ENCODE measurements at places on chromosomes 12 and 14.

- no peak for DNase-seq
Observed at GRCh38 chr14:86971292-86971691, 1021.7 kb downstream of the GALC start.

GRCh38 chr12:50297996-50298395 lies 14.7 kb upstream of the LIMA1 start:
- DNase-seq, result no peak

DNA sequence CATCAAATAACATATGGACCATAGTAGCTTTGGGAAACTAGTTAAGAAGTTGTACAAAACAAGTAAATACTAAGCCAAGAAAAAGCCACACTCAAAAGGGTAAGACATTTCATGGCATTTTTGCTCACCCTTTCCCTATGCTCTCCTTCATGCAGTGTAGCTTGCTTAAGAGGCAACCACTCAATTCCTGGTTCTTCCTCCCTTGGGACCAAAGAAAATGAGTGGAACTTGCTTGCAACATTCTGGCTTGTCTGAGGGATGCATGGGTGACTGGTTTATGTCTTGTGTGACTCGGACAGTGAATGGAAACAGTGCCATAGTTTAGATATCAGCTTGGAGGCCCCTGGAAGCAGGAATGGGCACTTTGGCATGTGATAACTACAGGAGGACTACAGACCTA lies 252.0 kb upstream of the ARID2 start:
- DNase-seq, result no peak

- no peak for DNase-seq
Observed at GRCh38 chr12:50251619-50252252, 31.6 kb downstream of the LIMA1 start.

DNA sequence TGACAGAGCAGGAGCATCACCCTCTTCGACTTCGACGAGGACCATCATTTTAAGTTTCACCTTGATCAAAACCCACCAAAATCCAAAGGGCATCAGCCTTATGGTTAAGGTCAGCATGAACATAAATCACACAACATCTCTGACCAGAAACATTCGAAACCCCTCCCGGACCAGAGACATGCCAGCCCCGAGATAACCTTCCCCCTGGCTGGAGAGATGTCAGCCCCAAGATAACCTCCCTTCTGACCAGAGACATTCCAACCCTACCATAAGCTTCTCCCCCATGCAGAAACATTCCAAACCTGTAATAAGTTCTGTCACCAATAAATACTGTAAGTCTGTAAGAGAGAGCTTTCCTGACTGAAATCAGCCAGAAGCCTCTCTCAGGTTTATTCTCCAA lies 6.3 kb downstream of the PCNX4 start:
- no peak for DNase-seq

DNA sequence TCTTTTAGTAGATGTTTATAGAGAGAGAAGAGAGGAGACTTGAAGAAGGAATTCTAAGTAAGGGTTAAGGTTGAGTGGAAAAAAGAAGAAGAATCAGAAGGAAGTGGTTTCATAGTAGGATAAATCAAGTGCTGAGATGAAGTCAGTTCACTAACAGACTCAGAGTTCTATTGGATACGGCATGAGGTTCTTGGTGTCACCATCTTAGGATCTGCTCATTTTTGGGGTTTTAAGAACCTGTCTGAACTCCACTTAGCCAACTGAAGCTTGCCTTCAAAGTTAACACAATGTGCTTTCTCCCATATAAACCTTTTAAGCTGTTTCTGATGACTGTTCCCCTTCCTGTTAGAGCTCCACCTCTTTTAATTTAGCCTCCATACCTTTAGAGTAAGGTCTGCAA lies 152.6 kb downstream of the PRKCH start:
- DNase-seq, result no peak

GRCh38 chr14:37936971-37937370 lies 270.7 kb upstream of the SSTR1 start:
- no peak for DNase-seq

DNA sequence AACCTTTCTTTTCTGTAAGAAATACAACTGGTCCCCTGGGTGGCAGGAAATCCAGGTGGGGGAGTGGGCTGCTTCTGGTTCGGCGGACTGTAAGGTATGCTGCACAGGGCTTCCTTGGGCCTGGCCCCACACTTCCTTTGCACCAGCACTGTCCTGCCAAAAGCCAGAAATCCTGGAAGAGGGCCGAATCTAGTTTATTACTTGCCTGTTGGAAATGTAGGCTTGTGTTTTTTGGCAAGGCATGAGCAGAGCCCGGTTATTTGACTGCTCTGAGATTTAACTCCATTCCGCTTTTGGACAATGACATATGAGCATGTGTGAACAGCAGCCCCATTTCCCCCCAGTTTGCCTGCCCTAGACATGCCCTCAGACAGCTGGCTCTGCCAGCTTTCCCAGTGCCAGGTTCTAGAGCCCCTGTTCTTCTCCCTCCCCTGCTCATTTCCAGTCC lies 86.6 kb downstream of the BORCS5 start:
- DNase-seq, result no peak

DNA sequence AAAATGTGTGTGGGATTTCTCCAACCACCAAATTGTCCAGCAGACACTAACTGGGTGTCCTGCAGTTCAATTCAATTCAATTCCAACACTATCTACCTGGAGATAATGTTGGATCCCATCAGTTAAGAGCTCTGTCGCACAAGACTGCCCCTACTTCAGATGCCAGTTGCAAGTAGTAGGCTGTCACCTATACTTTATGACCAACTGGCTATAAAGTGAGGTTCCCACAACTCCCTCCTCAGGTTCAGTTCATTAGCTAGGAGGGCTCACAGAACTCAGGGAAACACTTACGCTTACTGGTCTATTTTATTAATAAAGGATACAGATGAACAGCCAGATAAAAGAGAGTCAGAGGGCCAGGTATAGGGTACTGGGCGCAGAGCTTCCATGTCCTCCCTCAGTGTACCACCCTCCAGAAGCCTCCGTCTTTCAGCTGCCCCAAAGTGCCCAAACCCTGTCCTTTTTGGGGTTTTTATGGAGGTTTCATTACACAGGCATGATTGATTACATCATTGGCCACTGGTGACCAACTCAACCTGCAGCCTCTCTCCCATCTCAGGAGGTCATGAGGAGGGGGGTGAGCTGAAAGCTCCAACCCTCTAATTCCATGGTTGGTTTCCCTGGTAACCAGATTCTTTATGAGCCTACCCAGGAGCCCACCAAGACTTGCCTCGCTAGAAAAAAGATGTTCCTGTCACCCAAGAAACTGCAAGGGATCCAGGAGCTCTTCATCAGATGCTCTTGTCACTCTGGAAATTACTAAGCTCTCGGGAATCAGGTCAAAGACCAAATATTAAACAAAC lies 7.5 kb upstream of the SERPINA5 start:
- no peak for DNase-seq

DNA sequence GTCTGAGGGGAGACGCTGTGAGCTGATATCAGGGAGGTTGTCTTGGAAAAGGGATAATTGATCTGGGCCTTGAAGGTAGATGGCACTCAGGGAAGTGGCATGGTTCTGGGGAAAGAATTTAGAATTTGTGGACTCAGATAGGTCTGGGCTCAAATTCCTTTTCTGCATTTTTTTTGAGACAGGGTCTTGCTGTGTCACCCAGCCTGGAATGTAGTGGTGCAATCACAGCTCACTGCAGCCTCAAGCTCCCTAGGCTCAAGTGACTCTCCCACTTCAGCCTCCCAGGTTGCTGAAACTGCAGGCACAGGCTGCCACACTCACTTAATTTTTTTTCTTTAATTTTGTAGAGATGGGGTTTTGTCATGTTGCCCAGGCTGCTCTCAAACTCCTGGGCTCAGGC lies 98.1 kb upstream of the NCOR2 start:
- no peak for DNase-seq

DNA sequence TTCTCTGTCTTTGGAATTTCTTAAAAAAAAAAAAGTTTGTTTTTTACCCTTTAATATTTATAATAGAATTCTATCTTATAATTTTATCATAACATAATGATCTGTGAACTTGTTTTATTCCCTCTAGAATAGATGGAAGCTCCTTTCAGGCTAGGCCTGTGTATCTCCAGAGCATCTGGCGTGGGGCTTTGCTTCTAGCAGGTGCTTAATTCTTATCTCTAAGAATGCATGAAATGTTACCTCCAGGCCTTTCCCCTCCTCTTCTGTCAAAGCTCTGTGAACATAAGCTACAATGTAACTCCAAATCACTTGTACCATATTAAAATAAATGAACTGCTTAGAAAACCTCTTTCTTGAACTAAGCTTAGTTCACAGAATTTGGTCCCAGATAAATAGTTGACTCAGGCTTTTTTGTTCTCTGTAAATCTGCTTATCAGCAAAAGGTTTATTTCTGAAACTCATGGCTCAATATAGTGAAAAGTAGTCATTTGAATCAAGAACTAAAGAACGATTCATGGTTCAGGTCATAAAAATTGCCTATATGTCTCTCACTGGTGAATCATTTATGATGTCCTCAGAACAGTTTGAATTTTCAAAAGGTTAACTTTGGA lies 407.1 kb downstream of the TRHDE start:
- DNase-seq, result no peak

DNA sequence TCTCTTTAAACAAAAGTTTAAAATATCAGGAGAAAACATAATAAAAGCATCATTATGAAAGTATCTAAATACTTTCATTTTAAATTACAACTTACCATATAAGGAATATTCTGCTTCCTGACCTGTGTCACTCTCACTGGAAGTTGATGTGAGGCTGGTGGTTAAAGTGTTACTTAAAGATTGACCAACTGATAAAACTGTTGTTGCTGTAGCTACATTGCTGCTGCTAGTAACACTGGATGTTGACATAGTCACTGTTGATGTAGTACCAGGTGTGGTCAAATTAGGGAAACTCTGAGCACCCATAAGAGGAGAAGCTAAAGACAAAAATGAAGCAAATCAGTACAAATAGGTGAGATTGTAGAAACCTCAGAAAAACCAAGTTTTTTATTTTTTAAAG lies 79.9 kb downstream of the HECTD1 start:
- DNase-seq, result no peak

DNA sequence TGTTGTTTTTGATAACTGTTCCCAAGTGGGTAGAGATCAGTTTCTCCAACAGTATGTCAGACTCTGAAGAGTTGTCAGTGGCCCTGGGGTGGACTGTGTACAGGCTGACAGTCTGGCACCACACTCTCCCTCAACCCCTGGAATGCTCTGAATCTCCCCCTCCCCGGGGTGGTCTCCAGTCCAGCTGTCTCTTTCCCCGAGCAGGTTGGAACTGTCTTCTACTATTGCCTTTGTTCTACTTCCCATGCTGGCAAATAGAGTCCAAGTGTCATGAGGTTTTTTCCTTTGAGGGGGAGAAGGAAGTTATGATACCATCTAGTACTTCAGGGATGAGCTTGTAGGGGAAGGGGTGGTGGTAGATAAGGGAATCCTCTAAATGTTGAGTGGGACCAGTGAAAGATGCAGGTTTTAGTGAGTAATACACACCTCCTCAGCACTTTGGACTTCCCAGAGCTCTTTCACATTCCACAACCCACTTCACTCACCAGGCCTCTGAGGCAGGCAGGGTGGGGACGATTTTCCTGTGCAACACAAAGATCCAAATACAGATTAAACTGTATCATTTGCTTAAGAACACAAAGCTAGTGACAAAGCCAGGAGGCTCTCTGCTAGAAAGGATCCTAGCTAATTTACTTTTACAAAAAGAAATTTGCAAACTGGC lies 170.7 kb upstream of the GZMB start:
- DNase-seq, result no peak

- DNase-seq, result no peak
Observed at GRCh38 chr12:108819920-108820706, 37.3 kb downstream of the SSH1 start.

DNA sequence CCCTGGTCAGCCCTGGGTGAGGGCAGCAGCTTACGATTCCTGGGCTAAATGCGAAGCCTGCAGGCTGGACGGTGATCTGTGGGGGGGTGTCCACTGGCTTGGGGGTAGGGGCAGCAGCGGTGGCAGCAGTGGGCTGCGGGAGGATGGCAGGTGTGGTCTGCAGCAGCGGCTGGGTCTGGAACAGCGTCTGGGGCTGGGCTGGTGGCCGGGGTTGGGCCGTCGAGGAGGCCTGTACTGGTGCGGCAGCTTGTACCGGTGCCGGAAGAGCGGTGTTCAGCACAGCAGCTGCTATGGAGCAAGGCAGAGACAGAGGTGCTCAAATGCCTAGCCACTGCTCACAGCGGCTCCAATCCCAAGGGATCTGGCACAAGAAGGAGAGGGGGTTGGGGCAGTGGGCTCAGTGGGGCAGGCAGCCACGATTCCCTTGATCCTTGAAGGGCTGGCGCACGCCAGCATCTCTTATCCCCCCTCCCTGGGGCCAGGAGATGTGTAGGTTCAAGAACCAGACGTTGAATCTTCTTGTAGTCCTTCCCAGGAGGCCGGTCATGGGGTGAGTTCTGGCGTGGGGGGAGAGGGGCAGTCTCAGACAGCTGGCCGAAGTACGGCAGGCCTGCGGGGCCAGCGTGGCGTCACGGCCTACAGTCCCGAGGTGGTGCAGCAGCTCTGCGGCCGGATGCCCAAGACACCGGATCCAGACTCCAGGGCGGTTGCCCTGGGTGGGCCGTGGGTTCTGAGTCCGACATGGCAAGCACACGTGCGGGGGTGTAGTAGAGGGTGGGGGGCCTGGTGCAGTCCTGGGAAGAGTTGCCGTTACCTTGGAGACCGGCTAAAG lies 19.9 kb downstream of the POU6F1 start:
- DNase-seq, result no peak

GRCh38 chr12:51846271-51846691 lies 2.2 kb downstream of the FIGNL2 start:
- no peak for DNase-seq

DNA sequence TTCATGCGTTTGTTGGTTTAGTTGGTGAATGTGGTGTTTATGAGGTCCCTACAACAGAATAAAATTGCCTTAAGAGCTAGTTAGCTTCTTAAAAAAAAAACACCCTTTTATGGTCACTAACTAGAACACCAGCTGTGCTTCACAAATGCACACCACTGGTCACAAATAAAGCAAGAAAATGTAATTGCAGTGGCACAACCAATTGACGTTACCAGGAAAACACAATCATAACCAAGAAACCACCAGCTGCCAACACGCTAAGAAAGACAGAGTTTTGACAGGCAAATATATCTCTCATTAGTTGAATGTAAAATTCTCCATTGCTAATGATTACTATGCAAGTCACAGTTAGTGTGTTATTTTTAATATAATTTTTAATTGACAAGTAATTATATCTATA lies 389.9 kb downstream of the ADAMTS20 start:
- no peak for DNase-seq

DNA sequence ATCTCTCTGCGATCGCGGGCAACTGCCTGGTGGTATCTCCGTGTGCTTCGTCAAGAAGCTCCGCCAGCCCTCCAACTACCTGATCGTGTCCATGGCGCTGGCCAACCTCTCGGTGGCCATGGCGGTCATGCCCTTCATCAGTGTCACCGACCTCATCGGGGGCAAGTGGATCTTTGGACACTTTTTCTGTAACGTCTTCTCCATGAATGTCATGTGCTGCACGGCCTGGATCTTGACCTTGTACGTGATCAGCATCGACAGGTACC lies 1.6 kb upstream of the HEBP1 start:
- DNase-seq, result no peak

DNA sequence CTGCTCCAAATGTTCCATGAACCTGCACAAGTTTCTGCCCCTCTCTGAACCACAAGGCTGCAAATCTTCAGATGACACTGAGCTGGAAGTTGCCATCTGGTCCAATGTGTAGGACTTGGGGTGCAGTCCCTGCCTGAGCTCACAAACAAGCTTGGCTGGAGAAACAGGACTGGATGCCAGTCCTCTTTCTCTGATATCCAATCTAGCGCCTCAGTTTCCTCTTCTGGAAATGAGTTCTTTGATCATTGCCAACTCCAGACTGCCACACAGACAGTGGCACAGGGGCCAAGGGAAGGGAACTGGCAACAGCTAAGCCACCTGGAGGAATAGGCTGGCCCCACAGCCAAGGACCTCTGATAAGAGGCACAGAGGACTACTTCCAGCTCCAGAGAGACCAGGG lies 15.5 kb downstream of the CMKLR1 start:
- DNase-seq, result no peak

Data from NCI-H1092 treated with DMSO at 0.1 percent for 48 hours (cell line).